ENCODE measurements at places on chromosomes 2 and 18.

DNA sequence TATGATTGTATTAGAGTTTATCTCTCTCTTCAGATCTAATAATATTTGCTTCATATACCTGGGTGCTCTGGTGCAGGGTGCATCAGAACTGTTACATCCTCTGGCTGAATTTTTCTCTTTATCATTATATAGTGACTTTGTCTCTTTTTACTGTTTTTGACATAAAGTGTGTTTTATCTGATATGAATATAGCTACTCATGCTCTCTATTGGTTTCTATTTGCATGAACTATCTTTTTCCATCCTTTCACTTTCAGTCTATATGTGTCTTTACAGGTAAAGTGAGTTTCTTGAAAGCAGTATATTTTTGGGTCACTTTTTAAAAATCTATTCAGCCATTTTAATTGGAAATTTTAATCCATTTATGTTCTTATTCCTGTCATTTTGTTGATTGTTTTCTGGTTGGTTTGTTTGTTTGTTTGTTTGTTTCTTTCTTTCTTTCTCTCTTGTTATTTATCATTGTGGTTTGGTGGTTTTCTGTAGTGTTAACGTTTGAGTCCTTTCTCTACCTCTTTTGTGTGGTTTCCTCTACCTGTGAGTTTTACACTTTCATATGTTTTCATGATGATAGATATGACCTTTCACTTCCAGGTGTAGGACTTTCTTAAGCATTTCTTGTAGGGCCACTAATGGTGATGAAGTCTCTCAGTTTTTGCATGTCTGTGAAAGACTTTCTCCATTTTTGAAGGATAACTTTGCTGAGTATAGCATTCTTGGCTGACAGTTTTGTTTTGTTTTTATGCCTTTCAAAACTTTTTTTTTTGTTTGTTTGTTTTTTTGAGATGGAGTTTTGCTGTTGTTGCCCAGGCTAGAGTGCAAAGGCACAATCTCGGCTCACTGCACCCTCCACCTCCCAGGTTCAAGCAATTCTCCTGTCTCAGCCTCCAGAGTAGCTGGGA lies 54.9 kb downstream of the CCNT2 start:
- no peak for DNase-seq

GRCh38 chr2:143841935-143842334 lies 678.0 kb downstream of the ZEB2 start:
- no peak for DNase-seq

GRCh38 chr2:144796164-144796563 lies 276.2 kb upstream of the ZEB2 start:
- DNase-seq = no peak

DNA sequence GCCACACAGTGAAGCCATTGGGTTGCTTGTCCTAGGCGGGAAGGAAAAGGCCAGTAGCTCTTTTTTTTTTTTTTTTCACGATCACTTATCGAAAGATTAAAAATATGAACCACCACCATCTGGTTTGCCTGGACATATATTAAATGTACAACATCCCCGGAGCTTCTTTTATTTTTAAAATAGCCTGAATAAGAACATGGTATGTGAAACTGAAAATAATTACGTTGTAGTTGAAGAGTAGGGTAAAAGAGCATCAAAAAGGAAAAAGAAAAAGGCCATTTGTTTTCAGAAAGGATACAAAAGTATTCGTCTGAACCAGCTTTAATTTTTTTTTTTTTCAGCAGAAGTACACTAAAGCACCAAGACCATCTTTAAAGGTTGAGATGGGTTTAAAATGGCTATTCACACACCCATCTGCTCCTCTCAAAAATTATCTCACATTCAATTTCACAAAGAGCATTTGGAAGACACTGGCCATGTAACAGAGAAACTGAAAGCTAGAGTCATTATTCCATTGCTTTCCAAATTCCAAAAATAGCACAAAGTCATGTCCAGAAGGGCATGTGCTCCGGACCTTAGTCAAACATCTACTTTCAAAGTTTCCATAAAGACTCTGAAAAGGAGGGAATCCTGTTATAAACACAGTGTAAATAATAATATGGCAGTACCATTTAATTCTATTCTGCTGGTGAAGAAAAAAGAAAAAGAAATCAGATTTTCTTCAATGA lies 82.9 kb downstream of the SCN3A start:
- no peak for DNase-seq

DNA sequence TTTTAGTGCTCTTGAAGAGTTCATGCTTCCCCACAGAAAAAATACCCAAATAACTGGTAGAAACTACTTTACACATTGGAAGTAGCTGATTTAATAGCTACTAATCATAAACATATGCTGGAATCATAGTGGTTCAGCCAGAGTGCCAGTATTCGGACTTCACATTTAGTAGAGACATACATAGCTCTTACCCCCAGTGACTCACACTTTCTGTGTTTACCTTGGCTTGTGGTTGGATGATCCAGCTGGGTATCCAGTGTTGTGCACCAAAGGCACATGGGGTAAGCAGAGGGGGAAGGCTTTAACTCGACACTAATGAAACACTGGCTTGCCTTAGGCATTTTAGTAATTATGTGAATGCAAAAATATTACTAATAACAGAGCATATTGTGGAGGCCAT lies 18.1 kb downstream of the ARHGAP28 start:
- DNase-seq = no peak

GRCh38 chr2:237878321-237879057 lies 19.1 kb downstream of the RAMP1 start:
- no peak for DNase-seq

- DNase-seq = no peak
These were observed 137.3 kb downstream of the MYCN start for GRCh38 chr2:16077601-16078000.
